ENCODE measurements at places on chromosomes 1 and 21. TPM values are rescaled to one million over a fixed set of nuclear protein-coding genes. Genes with fewer than 3 reads are reported as not detected.

GRCh38 chr1:25572708-25573590 is 29.5 kb downstream of the LDLRAP1 start:
- no peak overlapping the region for H3K27ac ChIP-seq
- DNase-seq: peak; percentile 57
- H3K4me3 ChIP-seq: no peak overlapping the region
- H3K36me3 ChIP-seq: peaks cover 5% of the 10 kb centered on the region
- H3K4me1 ChIP-seq: peaks cover 15% of the 10 kb centered on the region

- peaks cover 17% of the 10 kb centered on the region for H3K27me3 ChIP-seq
- peaks cover 23% of the 10 kb centered on the region for H3K4me1 ChIP-seq
- DNase-seq: no peak
- no peak overlapping the region for H3K27ac ChIP-seq
- no peaks in the 10 kb centered on the region for H3K36me3 ChIP-seq
Measured at GRCh38 chr1:206633708-206634121, 1.6 kb upstream of the DYRK3 start.

GRCh38 chr1:26728645-26729044 is 32.8 kb downstream of the ARID1A start:
- no peak overlapping the region for H3K4me3 ChIP-seq
- peaks cover 48% of the 10 kb centered on the region for H3K36me3 ChIP-seq
- H3K4me1 ChIP-seq: peaks cover 77% of the 10 kb centered on the region
- DNase-seq: no peak

DNA sequence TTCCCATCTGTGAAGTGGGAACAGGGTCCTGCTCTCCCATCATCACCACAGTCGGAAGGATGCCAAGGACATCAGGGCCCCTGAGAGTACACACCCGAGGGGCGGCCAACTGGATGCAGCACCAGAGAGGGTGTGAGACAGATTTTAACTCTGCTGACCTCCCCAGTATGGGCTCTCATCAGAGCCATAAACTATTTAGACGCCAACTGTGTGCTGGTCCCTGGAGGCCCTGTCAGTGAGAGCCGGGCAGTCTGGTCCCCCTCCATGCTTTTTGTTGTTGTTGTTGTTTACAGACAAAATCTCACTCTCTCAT is 1.7 kb downstream of the FGR start:
- H3K27me3 ChIP-seq: peaks cover 10% of the 10 kb centered on the region
- no peaks in the 10 kb centered on the region for H3K36me3 ChIP-seq
- DNase-seq: no peak
- H3K4me3 ChIP-seq: peak overlapping the region; percentile 46
- peaks cover 78% of the 10 kb centered on the region for H3K4me1 ChIP-seq

GRCh38 chr1:229087906-229088305 is 183.0 kb upstream of the RAB4A start:
- DNase-seq: no peak
- H3K4me1 ChIP-seq: peaks cover 5% of the 10 kb centered on the region
- peaks cover 11% of the 10 kb centered on the region for H3K27me3 ChIP-seq

DNA sequence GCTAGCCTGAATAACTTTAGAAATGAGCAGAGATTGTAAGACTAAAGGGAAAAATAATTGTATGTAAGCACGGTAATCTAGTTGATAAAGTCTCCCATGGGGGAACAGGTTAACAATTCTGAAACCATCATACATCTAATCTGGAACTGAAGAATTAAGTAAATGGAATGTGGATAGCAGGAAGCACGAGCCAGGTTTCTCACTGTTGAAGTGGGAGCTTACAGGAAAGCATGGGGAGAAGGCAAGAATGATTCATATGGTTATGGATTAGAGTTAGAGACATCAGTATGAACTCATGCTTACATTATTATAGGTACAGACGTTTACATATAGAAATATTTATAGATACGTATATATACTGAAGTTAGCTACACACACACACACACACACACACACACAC is 83.0 kb downstream of the LEPR start:
- H3K27me3 ChIP-seq: peaks cover 2% of the 10 kb centered on the region
- no peaks in the 10 kb centered on the region for H3K4me1 ChIP-seq
- no peak overlapping the region for H3K4me3 ChIP-seq

GRCh38 chr1:2432441-2432844 is 20.1 kb upstream of the PEX10 start:
- H3K27ac ChIP-seq: no peak overlapping the region
- DNase-seq: no peak
- H3K36me3 ChIP-seq: no peaks in the 10 kb centered on the region
- H3K27me3 ChIP-seq: no peaks in the 10 kb centered on the region
- H3K4me1 ChIP-seq: no peaks in the 10 kb centered on the region

DNA sequence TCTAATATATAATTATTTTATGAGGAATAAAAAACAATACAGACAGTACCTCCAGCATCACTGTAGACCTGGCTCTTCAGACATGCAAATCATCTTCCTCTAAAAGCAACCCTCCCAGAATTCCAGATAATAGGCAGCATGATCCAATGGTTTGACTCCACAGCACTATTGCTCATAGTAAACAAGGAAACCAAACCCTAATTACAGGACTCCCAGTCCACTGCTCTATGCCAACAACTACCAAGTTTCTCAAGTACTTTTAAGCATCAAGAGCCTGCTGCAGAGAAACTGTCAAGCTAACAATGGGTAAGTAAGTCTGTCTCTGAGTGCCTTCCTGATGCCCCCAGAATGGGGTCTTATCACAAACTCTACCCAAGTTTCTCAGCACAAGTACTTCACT is 57.2 kb downstream of the EYA3 start:
- H3K27ac ChIP-seq: no peak overlapping the region
- H3K27me3 ChIP-seq: no peaks in the 10 kb centered on the region
- DNase-seq: no peak
- peaks cover 15% of the 10 kb centered on the region for H3K4me1 ChIP-seq
- H3K36me3 ChIP-seq: peaks cover 12% of the 10 kb centered on the region

GRCh38 chr1:27234049-27234882 is at the start of gene WDTC1:
Gene WDTC1 (plus strand): TSS chr1:27234632. CDS start chr1:27261055, 26,423 bp downstream.
- no peaks in the 10 kb centered on the region for H3K27me3 ChIP-seq
- H3K4me1 ChIP-seq: peaks cover 29% of the 10 kb centered on the region
- peak; percentile 98 for DNase-seq

DNA sequence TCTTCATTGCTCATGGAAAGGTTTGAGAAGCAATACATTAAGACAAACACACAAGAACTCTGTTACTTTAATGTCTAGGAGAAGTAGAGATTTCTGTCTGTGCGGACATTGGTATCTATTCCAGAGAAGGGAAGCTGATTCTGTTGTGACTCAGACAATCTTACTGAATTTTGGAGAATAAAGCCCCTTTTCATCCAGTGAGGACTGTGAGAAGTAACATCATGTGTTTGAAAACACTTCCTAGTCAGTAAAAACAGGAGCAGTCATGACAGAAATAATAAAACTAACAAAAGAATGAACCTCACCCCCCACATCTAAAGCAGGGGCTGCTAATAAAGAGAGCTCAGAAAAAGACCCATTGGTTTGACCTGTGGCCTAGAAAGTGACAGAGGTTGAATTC is 46.6 kb downstream of the NEK7 start:
- H3K27ac ChIP-seq: no peak overlapping the region
- peaks cover 41% of the 10 kb centered on the region for H3K4me1 ChIP-seq
- DNase-seq: no peak
- H3K4me3 ChIP-seq: no peak overlapping the region
- no peaks in the 10 kb centered on the region for H3K27me3 ChIP-seq
- H3K36me3 ChIP-seq: peaks cover 21% of the 10 kb centered on the region

DNA sequence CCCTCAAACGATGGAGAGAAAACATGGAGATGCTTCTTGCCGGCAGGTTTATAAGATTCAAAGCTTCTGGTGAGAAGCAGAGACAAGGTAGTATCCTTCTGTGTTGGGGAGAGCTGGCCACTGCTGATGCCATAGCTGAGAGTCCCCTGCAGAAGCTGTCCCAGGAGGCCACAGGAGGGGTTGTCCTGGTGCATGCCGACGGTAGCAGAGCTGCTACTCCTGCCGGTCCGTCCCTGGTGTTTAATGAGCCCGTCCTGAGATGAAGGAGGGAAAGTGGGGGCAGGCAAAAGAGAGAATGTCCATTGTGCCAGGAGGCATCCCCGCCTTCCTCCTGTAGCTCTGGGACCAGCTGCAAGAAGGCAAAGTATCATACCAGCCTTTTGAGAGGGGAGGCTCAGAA is 10.4 kb upstream of the C2CD2 start:
- no peaks in the 10 kb centered on the region for H3K36me3 ChIP-seq
- H3K4me1 ChIP-seq: peaks cover 10% of the 10 kb centered on the region
- no peak for DNase-seq
- H3K27me3 ChIP-seq: peaks cover 25% of the 10 kb centered on the region

GRCh38 chr1:6034750-6035096 is 11.0 kb upstream of the KCNAB2 start:
- no peak for DNase-seq
- H3K27ac ChIP-seq: peak overlapping the region; percentile 83
- H3K4me3 ChIP-seq: no peak overlapping the region
- no peaks in the 10 kb centered on the region for H3K27me3 ChIP-seq

GRCh38 chr1:163875200-163875926 is 553.6 kb downstream of the NUF2 start:
- H3K4me3 ChIP-seq: no peak overlapping the region
- no peak for DNase-seq
- H3K4me1 ChIP-seq: no peaks in the 10 kb centered on the region
- H3K27ac ChIP-seq: no peak overlapping the region
- H3K36me3 ChIP-seq: no peaks in the 10 kb centered on the region
- no peaks in the 10 kb centered on the region for H3K27me3 ChIP-seq

GRCh38 chr1:40723196-40723955 is 31.9 kb downstream of the NFYC start:
- no peak overlapping the region for H3K27ac ChIP-seq
- H3K4me1 ChIP-seq: peaks cover 16% of the 10 kb centered on the region
- DNase-seq: no peak

DNA sequence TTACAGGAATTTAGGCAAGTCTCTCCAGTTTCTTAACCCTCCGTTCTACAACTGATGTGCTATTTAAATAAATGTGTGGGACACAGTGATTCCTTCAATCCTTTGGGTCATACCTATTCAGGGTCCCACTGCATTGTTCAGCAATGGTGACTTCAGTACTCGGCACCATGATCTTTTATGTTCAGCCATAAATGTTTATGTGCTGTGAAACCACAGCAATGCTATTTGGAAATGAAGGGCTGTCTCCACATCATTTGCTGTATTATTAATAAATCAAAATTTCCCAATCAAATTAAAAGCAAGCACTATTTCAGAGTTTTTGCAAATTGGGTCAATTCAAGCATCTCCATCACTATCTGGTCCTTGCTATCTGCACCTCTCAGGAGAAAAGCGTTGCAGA is 84.8 kb downstream of the NR5A2 start:
- H3K36me3 ChIP-seq: no peaks in the 10 kb centered on the region
- no peak overlapping the region for H3K27ac ChIP-seq
- DNase-seq: no peak
- peaks cover 17% of the 10 kb centered on the region for H3K27me3 ChIP-seq

GRCh38 chr1:225738763-225739162 is 38.9 kb upstream of the SRP9 start:
- H3K4me1 ChIP-seq: no peaks in the 10 kb centered on the region
- no peak for DNase-seq
- H3K27me3 ChIP-seq: no peaks in the 10 kb centered on the region
- H3K27ac ChIP-seq: no peak overlapping the region
- no peaks in the 10 kb centered on the region for H3K36me3 ChIP-seq

GRCh38 chr1:27153927-27154358 is 982 bp downstream of the SLC9A1 start:
- H3K27me3 ChIP-seq: no peaks in the 10 kb centered on the region
- H3K27ac ChIP-seq: peak overlapping the region; percentile 89
- H3K4me3 ChIP-seq: peak overlapping the region; percentile 88
- no peak for DNase-seq

GRCh38 chr1:208156741-208157140 is 87.4 kb downstream of the PLXNA2 start:
- H3K27me3 ChIP-seq: peaks cover 10% of the 10 kb centered on the region
- DNase-seq: no peak
- H3K36me3 ChIP-seq: no peaks in the 10 kb centered on the region

DNA sequence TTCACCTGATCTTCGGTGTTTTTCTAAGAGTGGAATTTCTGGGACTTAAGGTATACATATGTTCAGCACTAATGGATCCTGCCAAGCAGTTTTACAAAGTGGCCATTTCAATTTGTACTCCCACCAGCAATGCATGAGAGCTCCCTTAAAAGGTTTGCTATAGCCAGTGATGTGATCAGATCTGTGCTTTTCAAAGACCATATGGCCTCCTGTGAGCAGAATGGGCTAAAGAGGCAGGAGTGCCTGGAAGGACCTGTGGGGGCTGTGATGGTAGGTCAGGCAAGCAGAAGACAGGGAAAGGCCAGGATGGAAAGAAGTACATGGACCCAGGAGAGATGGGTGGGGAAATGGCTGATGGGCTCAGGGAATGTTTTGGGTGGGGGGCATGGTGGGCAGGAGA is 252.7 kb downstream of the DISC1 start:
- H3K4me3 ChIP-seq: no peak overlapping the region
- H3K36me3 ChIP-seq: peaks cover 11% of the 10 kb centered on the region
- no peaks in the 10 kb centered on the region for H3K4me1 ChIP-seq

- H3K4me1 ChIP-seq: no peaks in the 10 kb centered on the region
- no peak for DNase-seq
- H3K4me3 ChIP-seq: no peak overlapping the region
Measured at GRCh38 chr1:91226741-91227140, 177.9 kb downstream of the HFM1 start.

- no peak overlapping the region for H3K4me3 ChIP-seq
- peak overlapping the region; percentile 22 for H3K27ac ChIP-seq
- H3K4me1 ChIP-seq: peaks cover 8% of the 10 kb centered on the region
- H3K36me3 ChIP-seq: peaks cover 27% of the 10 kb centered on the region
- no peaks in the 10 kb centered on the region for H3K27me3 ChIP-seq
Measured at GRCh38 chr1:51850420-51851223, 27.9 kb downstream of the NRDC start.

DNA sequence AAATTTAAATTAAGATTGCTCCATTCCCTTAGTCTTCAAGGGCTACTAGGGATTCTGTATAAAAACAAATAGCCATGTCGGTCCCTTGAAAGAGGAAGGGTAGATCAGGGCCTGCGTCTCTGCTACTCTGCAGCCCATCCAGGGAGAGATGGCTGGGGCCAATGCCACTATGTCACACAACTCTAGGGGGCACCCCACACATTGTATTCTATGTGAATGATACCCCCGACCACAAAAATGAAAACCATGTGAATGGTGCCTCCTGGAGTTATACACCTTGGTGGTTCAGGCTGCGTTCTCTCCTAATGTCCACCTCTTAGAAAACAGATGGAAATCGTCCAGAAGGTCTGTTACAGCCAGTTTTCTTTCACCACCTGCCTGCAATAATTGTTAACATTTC is 18.0 kb downstream of the PIK3C2B start:
- no peak overlapping the region for H3K4me3 ChIP-seq
- no peaks in the 10 kb centered on the region for H3K27me3 ChIP-seq
- no peak overlapping the region for H3K27ac ChIP-seq
- DNase-seq: no peak

AIM2 gene
- 4.2 TPM for total RNA-seq

LRRC71 gene
- not detected for total RNA-seq

PWP2 gene
- 29.0 TPM for total RNA-seq

PTPN22 gene
- total RNA-seq: 62.8 TPM

CGN gene
- 0.17 TPM for total RNA-seq

SH2D2A gene
- total RNA-seq: 63.5 TPM

HNRNPCL2 gene
- not detected for total RNA-seq

C1QB gene
- total RNA-seq: not detected

MYBPH gene
- total RNA-seq: not detected

ADCY10 gene
- 0.15 TPM for total RNA-seq

CSMD2 gene
- total RNA-seq: not detected

GOLPH3L gene
- 27.1 TPM for total RNA-seq

Data from activated CD4-positive, alpha-beta T cell treated with anti-CD3 and anti-CD28 coated beads, Interleukin-2, amount 10 ng/mL, durations not matched to agents 7 days and 5 days (primary cell).